Colonic mucosa (tissue), 4 donors: ENCODE measurements at places on chromosomes 7 and 10.

GRCh38 chr10:102634686-102635085 lies 9.6 kb upstream of the TRIM8 start:
- no peak for DNase-seq

DNA sequence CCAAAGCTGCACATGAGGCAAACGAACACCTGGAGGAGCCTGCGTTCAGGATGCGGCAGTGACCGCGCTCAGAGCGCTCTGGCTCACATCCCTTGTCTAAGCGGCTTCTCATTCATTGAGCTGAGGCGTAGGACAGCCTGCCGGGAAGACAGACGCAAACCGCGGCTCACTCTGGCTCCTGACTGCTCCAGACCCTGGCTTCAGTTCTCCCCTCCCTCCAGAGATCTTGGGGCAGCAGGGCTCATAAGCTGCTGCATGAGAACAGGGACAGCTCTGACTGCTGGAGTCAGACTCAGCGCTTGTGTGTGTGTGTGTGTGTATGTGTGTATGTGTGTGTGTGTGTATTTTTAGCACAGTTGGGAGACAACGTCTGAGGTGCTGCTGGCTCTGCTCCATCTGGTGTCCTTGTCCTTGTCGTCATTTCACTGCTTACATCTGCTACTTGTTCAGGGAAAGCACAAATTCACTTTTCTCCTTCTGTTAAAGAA lies 15.8 kb upstream of the LYZL2 start:
- DNase-seq: no peak

DNA sequence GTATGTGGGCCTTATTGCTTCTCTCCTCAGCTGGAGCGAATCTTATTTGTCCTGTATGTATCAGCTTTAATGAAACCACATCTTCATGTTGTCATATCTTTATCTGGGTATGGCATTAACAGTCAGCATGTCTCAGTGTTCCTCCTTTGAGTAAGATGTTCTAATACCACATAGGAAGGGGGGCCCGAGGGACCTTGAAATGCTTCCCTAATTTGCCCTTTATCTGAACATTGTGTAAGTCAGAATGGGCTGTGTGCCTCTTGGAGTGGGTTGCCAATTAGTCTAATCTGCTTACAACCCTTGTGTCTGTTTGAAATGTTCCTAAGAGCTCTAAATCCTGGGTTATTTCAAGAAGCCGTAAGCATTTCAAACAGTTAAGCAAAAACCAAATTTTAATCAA lies 623.8 kb downstream of the SUGCT start:
- no peak for DNase-seq

GRCh38 chr7:71339924-71340323 lies 208.0 kb downstream of the GALNT17 start:
- DNase-seq: no peak

DNA sequence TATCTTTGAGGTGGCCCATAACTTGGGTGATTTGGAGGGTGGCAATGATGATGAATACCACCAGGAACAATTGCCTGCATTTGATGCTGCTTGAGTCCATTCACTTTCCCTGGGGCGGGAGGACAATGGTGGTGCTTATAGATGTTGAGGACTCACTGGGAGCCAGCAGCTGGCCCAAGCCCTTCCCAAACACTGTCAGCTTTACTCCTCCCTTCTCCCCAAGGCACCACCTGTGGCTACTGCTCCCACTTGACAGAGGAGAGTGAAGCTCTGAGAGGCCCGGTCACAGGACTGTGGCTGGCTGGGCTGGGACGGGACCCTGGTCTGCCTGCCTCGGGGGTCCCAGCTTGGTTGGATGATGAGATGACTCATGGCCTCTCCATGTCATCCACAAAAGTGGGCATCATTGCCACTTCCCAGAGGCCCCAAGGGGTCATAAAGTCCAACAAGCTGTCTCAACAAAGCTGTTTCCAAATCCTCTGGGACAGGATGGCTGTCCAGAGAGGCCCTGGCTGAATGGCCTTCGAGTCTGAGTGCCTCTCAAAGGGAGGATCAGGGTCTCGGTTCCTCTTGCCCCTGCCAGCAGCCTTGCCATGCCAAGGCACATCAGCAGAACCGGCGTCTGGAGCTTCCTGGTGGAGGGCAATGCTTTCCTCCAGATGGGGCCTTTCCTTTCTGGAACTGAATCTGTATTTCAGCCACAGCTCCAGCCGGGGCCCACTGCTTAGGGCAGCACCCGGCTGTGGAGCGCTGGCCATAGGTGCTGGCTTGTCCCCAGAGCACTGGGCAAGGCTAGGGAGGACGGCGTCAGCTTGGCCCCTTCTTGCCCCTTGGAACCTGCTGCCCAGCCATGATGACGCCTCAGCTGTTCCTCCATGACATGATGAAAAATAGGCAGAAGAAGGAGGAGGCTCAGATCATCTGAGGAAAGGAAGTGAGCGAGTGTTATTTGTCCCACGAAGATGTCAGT lies 47.0 kb upstream of the PLEKHA1 start:
- peak; percentile 10 for DNase-seq

DNA sequence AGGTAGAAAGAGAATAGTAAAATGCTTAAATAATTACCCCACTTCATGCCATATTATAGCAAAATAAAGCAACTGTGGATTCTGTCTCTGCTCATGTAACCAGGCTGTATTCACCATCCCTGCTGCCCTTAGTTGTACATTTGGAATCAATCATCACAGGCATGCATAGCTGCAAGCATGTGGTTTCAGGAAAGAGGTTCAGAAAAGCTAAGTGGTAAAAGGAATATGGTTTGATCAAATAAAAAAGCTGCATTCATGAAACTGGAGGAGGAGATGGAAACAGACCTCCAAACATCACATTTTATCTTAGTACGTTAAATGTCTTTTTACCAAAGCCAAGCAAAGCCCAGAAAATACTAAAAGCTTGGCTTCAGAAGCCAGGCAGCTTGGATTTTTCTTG lies 81.3 kb downstream of the ADAM22 start:
- DNase-seq: no peak

DNA sequence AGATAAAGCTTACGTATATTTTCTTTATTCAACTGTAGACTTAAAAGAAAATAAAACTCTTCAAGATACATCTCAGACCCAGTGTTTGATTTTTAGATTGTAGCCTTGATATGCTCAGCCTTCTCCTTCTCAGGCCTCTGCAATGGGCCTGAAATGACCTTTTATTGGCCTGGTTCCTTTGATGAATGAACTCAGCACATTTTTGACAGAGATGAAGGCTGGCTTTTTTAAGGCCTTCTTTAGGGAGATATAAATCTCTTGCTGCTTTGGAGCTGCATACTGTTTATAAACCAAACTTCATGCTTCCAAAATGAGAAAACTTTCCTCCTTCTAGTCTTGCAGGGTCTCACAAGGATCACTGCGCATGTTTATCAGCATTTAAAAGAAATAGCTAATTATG lies 1049.8 kb downstream of the LRMDA start:
- no peak for DNase-seq

DNA sequence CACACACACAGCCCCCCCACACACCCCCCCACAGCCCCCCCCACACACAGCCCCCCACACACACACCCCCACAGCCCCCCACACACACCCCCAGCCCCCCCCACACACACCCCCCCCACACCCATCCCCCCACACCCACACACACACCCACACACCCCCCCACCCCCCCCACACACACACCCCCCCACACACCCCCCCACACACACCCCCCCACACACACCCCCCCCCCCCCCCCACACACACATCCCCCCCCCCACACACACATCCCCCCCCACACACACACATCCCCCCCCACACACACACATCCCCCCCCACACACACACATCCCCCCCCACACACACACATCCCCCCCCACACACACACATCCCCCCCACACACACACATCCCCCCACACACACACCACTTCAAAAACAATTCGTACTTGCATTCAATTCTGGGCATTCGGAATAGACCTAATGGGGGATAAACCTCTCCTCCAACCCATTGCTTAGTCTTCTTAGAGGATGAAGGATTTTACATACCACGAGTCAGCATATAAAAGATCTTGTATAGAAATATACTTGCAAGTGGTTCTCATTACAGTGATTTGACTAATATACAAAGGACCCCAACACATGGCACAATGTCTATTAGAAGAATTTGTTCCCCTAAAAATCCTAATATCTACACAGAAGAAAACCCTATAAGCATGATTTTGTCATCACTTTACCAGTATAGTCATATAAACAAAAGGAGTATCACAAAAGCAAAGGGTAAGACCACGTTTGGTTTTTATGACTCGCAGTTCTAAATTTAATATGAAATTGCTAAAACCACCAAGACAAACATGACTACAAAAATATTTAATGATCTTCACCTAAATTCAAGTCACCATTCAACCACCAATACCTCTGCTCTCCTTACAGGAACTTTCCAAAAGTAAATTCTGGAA lies 80.9 kb downstream of the DIP2C start:
- DNase-seq: no peak

DNA sequence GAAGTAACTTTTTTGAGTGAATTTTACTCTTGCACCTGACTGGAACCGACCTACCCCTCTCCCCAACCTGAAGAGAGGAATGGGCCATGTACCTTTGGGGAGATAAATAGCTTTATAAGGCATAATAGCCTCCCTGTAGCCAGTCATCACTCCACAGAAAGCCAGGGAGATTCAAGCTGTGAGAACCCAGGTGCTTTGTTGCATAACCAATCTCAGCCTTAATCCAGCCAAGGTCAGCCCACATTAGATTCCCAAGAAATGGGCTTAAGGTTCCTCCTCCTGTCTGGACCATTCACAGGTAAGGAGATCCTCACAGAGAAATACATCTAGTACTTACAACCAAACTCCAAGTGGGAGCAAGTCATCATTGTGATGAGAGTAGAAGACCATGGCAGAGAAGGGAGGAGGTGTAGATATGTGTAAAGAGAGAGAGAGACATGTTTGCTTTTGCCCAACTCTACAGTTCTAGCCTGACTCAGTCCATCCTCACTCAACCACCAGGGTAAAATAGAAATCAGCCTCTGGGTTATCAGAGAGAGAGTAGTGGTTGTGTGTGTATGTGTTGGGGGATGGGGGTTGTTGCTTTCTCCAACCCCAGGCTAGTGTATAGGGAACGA lies 23.6 kb downstream of the SKIDA1 start:
- DNase-seq: no peak

DNA sequence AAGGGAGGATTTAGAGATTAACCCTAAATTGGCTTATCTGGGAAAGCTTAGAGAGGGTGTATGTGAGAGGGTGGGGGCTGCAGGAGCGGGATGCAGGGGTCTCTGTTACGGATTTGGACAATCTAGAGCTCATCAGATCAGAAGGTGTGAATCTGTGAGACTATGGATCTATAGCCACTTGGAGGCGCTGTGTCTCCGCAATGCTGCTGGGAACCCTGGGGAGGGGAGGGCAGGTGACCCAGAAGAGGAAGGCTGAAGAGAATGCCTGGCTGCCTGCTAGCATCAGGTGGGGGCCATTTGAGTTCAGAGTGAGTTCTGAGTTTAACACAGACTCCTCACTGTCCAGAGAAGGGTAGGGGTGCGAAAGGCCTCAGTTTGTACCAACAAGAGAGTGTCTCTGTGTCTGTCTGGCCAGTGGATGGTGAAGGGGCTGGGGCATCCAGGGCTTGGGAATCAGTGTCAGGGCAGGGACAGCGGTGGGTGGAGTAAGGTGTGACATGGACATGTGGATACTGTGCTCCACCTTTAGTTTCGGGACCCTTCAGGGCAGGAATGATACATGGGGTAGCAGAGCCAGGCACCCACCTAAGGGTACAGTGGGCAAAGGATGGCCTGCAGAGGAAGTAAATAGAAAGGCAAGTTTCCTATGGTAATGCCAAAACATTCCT lies 187.3 kb upstream of the PRSS58 start:
- DNase-seq: no peak

DNA sequence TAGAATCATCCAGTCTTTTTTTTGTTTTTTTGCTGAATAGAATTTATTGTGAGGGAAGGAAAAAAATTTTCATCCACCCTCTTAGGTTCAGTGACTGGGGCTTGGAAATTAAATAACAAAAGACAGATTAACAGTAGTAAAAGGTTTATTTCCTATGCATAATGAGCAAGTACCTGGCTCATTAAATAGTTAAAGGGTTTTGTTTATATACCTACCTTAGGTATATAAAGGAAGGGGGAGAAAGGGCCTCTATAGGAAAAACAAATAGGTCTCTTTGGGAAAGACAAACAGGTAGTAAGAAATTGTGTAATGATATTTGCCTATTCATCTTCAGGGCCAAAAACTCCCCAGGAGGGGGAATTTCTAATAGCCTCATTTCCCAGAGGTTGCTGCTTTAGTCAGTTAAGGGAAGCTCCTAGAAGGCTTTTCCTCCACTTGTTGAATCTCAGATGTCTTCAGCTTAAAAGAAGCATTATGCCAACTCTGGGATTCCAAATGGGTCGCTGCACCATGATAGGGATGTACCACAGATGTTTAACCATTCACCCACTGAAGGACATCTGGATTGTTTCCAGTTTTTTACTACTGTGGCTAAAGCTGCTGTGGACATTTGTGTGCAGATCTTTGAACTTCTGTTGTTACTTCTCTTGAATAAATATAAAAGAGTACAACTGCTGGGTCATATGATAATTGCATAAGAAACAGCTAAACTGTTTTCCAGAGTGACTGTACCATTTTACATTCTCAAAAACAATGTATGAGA lies 11.3 kb downstream of the ACADSB start:
- no peak for DNase-seq

DNA sequence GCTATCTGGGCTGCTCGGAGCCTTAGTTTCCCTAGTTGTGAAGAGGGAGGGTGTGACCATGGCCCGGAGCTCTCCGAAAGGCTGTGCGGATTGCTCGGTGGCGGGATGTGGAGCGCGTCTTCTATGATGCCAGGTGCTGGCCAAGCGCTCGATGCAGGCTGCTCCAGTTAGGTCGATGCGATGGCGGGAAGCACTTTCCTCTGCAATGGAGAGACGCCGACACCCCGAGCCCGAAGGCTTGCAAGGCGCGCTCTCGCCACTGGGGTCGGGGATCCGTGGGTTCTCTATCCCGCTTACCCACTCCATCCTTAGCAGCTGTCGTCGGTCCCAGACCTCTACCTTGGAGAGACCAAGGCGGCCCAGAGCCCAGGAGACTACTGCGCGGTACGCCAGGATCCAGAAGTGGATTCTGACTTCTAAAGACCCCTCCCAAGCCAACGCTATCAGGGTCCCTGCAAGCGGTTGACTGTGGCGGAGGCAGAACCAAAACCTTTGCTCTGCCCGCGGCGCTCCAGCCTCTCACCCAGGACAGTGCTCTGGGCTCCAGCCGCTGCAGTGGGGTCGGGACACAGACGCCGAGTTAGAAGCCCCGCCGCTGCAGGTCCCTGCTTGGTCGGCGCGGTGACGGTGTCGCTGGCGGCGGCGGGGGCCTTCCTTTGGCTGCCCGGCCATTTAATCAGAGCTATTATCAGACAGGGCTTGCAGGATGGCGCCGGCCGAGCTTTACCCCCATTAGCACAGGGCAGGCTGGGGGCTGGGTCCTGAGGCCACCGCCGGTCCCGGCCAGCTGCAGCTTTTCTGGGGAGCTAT lies 7.8 kb upstream of the TBX20 start:
- DNase-seq: no peak

GRCh38 chr10:15369256-15370211 lies 1.6 kb downstream of the FAM171A1 start:
- peak; percentile 43 for DNase-seq

DNA sequence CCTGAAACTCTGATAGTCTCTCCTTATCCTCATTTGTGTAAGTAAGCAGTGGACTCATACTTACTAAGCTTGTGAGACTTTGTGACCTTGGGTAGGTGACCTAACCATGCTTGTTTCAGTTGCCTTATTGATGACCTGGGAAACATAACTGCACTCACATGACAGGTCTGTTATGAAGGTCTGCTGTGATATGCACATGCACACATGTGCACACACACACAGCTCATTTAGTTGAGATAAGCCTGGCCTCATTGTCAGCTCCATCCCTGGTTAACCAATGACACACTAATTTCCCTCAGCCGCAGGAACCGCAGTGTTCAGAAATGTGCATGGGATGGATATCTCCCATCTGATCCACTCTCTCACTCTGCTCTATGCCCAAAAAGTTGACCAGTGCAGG lies 177.2 kb downstream of the GPAM start:
- DNase-seq: no peak
